ENCODE measurements at places on chromosomes 7 and 10.

DNA sequence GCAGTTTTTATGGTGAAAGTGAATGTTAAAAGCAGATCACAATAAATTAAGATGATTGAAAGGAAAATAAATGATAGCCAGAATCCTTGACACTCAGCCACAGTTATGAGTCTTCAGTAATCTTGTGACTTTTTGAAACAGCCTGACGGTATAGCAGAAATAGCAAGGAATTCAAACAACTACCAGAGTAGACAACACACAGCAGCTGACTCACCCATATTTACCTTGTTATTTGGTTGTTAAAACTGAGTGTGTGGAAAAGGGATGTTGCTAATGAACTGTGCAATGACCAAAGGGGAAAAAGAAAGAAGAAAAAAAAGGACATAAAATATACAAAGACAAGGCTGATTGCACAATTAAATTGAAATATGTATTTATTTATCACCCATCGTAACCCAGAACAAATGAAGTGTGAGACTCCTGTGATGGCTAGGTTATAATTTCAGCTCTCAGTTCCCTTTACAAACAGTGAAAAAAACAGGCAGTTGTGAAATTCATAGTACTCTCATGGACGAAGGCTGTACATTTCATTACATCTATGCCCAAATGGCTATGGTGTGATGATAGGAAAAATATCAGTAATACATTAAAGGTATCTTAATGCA is 1023.0 kb upstream of the SORCS1 start:
- DNase-seq, result no peak

GRCh38 chr7:12851841-12852240 is 164.4 kb downstream of the ARL4A start:
- no peak for DNase-seq

- no peak for DNase-seq
Observed at GRCh38 chr7:87833130-87833529, 43.0 kb downstream of the SLC25A40 start.

- DNase-seq, result no peak
Observed at GRCh38 chr10:62582101-62582705, 208.0 kb downstream of the ZNF365 start.

DNA sequence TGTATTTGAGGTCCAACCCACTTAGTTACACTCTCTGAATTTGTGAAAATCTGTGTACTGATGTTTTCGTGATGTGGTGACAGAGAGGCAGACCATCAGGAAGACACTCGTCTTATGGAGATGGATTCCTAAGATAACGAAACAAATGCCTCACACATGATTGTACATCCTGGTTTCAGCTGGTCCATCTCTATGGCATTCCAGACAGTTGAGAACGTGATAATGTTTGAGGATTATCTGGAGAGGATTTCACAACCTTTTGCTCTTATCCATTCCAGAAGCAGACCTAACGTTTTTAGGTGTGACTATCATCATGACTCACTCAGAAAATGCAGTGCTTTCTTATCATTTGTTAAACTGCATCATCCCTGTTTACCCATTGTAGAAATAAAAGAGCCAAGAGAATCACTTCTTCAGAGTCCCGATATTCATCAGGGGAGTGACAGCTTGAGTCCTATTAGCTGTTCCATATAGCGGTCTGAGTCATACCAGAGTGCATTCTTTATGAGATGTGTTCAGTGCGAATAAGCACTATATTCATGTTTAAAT is 74.5 kb downstream of the BMPER start:
- DNase-seq, result no peak

All from activated naive CD4-positive, alpha-beta T cell treated with anti-CD3 and anti-CD28 coated beads, Interleukin-2, amount 10 ng/mL, durations not matched to agents 7 days and 5 days (primary cell).